ENCODE measurements at places on chromosomes 16 and 17. TPM values are rescaled to one million over a fixed set of nuclear protein-coding genes. Genes with fewer than 3 reads are reported as not detected.
A peak's percentile ranks its signal among the peaks of the same experiment; 100 is the strongest.

VAT1L gene
- total RNA-seq, result 3.3 TPM

NPIPB6 gene
- total RNA-seq, result 6.1 TPM

CRYM gene
- 10.2 TPM for total RNA-seq

NUBP2 gene
- 64.2 TPM for total RNA-seq

TRPV3 gene
- total RNA-seq, result 0.46 TPM

G6PC1 gene
- total RNA-seq, result not detected

ADAD2 gene
- total RNA-seq, result 0.83 TPM

FNDC8 gene
- not detected for total RNA-seq

DNA sequence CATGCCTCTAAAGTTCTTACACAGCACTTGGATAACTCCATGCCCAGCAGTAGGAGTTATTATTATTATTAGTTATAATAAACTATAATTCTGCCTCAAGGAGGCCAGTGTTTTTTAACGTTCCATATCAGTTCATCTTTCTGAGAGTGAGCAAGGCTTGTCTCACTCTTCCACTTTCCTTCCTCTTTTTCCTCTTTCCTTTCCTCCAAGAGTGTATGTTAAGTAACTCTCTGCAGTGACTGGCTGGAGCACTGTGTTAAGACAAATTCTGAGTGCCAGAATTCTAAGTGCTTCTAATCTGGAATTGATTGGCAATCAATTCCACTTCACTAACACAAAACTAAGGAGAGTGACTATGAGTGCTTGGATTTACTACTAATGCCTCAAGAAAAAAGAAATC is 16.4 kb downstream of the CLEC19A start:
- H3K4me1 ChIP-seq, result no peaks in the 10 kb centered on the region
- H3K27ac ChIP-seq, result no peak overlapping the region
- H3K36me3 ChIP-seq, result no peaks in the 10 kb centered on the region
- no peaks in the 10 kb centered on the region for H3K27me3 ChIP-seq

DNA sequence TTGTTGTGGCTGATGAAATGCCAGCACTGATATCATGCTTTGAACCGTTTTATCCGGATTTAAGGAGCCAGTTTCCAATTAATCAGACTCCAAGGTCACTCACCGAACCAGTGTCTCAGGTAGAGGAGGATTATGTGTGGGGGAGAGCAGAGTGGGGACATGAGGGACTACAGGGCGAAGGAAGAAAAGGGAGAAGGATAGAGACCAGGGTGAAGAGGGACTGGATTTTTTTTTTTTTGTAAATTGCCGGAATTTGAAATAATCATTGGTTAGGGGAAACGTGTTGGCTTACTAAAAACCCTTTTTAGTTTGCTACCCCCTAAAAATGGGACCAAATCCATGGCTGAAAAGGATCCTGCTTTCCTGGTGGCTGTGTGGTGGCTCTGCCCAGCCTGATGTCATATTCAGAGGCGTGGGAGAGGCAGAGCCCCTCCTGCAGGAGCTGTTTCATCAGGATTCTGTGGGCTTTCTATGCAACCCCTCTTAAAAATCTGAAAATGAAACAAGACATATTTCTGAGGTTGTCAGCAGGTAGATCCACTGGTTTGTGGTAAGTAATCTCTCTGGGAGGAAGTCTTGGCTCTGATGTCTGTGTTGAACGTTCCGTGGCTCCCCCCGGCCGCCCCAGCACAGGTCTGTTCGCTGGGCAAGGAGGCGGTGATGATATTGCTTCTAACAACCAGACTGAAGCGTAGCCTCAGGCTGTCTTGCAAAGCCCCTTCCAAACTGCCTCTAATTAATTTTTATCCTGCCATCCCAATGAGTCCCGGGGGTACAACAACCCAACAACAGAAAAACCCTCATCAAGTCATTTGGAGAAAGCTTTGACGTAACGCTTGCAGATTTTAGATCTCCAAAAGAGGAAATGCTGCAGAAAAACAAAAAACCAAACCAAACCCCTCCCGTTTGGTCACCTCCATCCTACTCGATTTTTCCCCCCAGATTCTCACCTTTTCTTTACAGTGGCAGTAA is 143.0 kb upstream of the ZFHX3 start:
- no peak overlapping the region for H3K4me3 ChIP-seq
- no peaks in the 10 kb centered on the region for H3K4me1 ChIP-seq
- DNase-seq, result no peak
- no peaks in the 10 kb centered on the region for H3K27me3 ChIP-seq
- no peaks in the 10 kb centered on the region for H3K36me3 ChIP-seq
- no peak overlapping the region for H3K27ac ChIP-seq

DNA sequence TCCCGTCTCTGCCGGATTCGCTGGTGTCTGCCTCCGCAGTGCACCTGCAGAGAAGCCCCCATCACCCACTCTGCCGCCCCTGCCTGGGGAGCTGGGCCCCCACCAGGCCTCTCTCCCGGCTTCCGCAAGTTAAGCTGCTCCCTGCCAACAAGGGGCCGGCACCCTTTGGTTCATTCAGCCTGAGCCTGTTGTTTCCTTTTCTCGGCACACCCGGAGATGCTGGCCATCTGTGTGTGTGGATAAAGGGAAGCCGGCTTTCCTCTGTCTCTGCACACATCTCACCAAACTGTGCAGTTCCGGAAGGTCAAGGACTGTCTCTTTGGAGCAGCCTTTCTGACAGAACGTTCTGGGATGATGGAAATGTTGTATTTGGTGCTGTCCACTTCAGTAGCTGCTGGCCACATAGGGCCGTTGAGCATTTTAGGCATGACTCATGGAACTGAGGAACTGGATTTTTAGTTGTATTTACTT is 6.8 kb downstream of the MAPK8IP3 start:
- H3K36me3 ChIP-seq, result no peaks in the 10 kb centered on the region
- no peak overlapping the region for H3K4me3 ChIP-seq
- H3K27ac ChIP-seq, result peak overlapping the region; percentile 9

DNA sequence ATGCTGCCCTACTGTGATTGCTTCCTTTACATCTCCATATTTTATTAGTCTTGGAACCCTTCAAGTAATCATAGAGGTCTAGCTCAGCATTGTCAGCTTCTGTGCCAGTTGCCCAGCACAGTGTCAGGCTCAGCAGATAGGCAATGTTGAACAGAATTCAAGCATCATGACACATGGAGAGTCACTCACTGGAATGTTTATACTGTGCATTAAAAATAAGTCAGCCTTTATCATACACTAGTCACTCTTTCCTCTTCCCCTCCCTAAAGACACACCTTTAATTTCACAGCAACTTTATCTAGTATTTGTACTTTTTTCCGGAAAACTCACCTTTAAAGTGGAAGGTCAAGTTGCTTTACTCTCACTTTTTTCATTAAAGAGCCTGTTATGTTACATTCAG is 253.8 kb upstream of the CDH11 start:
- no peaks in the 10 kb centered on the region for H3K27me3 ChIP-seq
- peaks cover 5% of the 10 kb centered on the region for H3K4me1 ChIP-seq
- H3K4me3 ChIP-seq, result no peak overlapping the region

GRCh38 chr17:74578979-74579378 is 11.7 kb upstream of the CD300H start:
- no peak overlapping the region for H3K4me3 ChIP-seq
- DNase-seq, result no peak
- no peaks in the 10 kb centered on the region for H3K36me3 ChIP-seq
- H3K27ac ChIP-seq, result no peak overlapping the region
- peaks cover 3% of the 10 kb centered on the region for H3K27me3 ChIP-seq
- H3K4me1 ChIP-seq, result no peaks in the 10 kb centered on the region

DNA sequence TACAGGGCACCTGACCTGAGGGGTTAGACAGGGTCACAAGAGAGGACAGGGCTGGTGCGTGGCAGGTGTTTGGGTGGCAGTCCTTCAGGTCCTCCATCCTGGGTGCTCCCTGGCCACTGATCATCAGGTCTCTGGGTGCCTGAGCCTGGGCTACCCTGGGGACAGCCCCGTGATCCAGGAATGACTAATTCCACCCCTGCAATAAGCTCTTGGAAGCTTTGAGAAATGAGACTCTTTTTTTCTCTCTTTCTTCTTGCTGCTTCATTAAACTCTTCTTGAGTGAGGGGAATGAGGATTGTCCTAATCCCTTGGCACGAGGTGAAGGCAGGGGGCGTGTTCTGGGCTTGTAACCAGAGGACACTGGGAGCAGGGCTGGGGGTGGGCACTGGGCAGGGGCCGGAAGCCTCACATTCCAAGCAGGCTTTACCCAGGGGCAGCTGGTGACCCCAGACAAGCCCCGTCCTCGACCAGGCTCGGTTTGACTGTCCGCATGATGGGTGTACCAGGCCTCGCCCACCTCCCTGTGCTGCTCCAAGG is 21.4 kb upstream of the SPNS2 start:
- no peak for DNase-seq
- no peaks in the 10 kb centered on the region for H3K4me1 ChIP-seq
- H3K27ac ChIP-seq, result no peak overlapping the region
- no peak overlapping the region for H3K4me3 ChIP-seq
- no peaks in the 10 kb centered on the region for H3K27me3 ChIP-seq
- no peaks in the 10 kb centered on the region for H3K36me3 ChIP-seq

DNA sequence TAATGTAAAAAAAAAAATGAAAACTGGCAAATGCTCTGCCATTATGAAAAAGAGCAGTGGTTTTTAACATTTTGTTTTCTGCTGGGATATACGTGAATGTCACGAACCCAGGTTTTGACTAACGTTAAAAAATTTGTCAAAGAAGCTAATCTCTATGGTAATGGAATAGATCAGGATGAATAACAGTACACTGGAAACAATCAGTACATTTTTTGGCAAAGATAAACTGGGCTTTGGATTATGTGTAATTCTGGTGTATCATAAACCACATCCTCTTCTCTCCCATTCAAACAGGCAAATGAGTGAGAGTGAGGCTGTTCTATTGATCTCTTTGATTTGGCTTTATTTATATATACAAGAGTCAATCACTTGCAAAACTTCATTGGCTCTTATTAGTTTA is 207.0 kb upstream of the IRX3 start:
- no peaks in the 10 kb centered on the region for H3K36me3 ChIP-seq
- no peaks in the 10 kb centered on the region for H3K27me3 ChIP-seq
- H3K4me3 ChIP-seq, result no peak overlapping the region
- H3K27ac ChIP-seq, result no peak overlapping the region
- no peaks in the 10 kb centered on the region for H3K4me1 ChIP-seq
